T-helper 17 cell (primary cell): ENCODE measurements at places on chromosomes 5 and 9. TPM values are rescaled to one million over a fixed set of nuclear protein-coding genes. Genes with fewer than 3 reads are reported as not detected.

GADD45G gene
- 14.3 TPM for total RNA-seq

GRCh38 chr5:83494087-83494620 is 22.6 kb downstream of the VCAN start:
- H3K27me3 ChIP-seq, result peaks cover 37% of the 10 kb centered on the region
- no peak for DNase-seq
- no peak overlapping the region for H3K4me3 ChIP-seq
- H3K4me1 ChIP-seq, result no peaks in the 10 kb centered on the region
- H3K36me3 ChIP-seq, result no peaks in the 10 kb centered on the region

GRCh38 chr5:111345731-111346130 is 121.5 kb downstream of the CAMK4 start:
- H3K4me3 ChIP-seq, result no peak overlapping the region
- H3K27me3 ChIP-seq, result no peaks in the 10 kb centered on the region
- H3K4me1 ChIP-seq, result peaks cover 33% of the 10 kb centered on the region
- H3K27ac ChIP-seq, result no peak overlapping the region
- DNase-seq, result no peak
- peaks cover 6% of the 10 kb centered on the region for H3K36me3 ChIP-seq

GRCh38 chr9:27497883-27498417 is 26.1 kb upstream of the IFNK start:
- H3K4me1 ChIP-seq, result peaks cover 2% of the 10 kb centered on the region
- no peak overlapping the region for H3K4me3 ChIP-seq
- H3K27me3 ChIP-seq, result no peaks in the 10 kb centered on the region
- no peak overlapping the region for H3K27ac ChIP-seq

- H3K4me1 ChIP-seq, result no peaks in the 10 kb centered on the region
- no peak overlapping the region for H3K27ac ChIP-seq
- DNase-seq, result no peak
- H3K27me3 ChIP-seq, result no peaks in the 10 kb centered on the region
- H3K4me3 ChIP-seq, result no peak overlapping the region
Measured at GRCh38 chr5:137128012-137128411, 371.1 kb downstream of the SPOCK1 start.

DNA sequence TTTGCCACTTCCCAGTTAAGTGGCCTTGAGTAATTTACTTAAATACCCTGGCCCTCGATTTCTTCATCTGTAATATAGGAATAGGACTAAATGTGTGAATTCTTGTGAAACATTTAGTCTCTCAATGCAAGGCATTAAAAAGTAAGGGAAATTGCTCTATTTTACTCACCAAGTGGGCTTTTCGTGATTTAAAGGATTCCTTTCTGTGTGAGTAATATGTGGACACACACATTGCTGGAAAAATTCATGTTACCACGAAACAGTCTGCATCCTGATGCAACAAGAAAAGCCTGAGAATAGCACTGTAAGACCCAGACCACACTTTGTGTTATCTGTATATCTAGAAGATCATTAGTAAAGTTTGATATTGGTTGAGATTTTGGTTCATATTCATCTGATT is 1243.0 kb upstream of the CDH9 start:
- no peak for DNase-seq
- no peak overlapping the region for H3K4me3 ChIP-seq
- no peak overlapping the region for H3K27ac ChIP-seq
- no peaks in the 10 kb centered on the region for H3K4me1 ChIP-seq
- H3K27me3 ChIP-seq, result no peaks in the 10 kb centered on the region
